NCI-H2081 treated with DMSO at 0.1 percent for 48 hours (cell line): ENCODE measurements at places on chromosomes 3 and 15.

- DNase-seq: no peak
These were observed at the start of gene SCN5A for GRCh38 chr3:38649500-38650247. Gene SCN5A (minus strand): TSS chr3:38649687. CDS start chr3:38633307, 16,380 bp downstream.

DNA sequence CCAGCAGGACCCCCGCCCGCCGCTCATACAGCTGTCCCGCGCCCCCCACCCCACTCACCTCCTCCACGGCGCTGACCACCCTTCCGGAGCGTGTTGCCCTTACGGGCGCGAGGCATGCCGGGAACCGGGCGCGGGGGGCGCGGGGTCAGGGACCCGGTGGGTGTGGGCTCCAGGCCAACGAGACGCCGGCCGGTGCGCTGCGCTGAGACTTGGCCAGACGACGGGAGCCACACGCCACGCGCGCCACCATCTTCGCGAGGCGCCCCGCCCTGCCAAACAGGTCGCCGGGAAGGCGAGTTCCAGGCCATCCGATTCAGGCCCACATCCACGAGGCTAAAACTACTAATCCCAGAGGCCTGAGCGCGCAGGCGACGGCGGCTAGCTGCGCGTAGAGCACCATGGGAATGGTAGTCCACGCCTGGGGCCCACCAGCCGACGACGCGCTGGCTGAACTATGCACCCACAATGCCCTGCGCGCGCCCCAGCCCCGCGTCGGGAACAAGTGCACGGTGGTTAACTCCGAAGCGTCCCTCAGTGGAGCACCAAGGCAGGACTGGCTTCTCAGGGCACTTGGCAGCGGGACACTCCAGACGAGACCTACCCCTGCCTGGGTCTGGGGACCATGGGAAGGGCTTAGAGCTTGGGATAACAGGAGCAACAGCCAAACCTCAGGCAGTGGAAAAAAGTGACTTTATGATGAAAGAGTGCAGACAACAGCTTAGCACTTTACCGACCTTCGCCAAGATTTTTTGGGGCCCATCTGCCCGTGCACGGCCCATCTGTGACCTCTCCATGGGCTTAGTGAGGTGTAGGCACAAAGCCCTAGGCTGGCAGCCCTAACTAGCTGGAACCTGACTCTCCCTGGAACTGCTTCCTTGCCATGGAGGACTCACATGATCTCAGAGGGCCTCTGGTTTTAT is at the start of gene IFRD2:
Gene IFRD2, minus strand, starts transcription at position 271 of the 920 bp plus-strand sequence. Its CDS starts 155 bp downstream, at position 116.
- DNase-seq: peak; percentile 72

DNA sequence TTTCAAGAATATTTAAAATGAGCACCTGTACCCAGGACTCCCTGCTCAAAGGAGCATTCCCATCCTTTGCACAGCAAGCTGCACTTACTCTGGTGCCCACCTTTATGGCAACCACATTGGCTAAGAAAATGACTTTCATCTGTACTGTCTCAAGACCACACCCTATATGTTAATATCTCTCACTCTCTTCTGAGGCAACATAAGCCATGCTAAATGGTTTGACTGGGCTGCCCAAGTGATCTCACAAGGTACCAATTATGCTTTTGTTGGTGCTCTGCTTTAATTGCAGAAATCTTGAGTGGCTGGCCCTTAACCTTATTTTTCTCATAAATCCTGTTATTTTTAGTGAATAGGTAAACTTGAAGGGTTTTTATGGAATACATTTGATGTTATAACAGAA is 17.7 kb downstream of the RYK start:
- DNase-seq: no peak

DNA sequence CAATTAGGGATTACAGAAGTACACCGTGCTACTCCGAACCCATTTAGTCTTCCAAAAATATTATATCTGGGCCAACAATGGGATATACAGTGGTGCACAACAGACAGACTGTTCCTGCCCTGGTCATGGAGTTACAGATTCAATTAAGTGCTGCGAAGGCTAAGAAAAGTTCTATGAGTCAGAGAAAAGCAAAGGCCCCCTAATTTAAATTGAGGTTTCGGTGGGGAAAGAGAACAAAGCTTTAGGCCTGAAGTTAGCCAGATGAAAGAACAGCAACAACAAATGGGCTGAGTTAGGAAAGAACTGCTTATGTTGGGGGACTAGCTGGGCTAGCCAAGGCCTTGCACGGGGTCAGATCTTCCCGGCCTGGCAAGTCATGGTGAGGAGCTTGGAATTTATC is 131.8 kb downstream of the MDFIC2 start:
- DNase-seq: no peak

DNA sequence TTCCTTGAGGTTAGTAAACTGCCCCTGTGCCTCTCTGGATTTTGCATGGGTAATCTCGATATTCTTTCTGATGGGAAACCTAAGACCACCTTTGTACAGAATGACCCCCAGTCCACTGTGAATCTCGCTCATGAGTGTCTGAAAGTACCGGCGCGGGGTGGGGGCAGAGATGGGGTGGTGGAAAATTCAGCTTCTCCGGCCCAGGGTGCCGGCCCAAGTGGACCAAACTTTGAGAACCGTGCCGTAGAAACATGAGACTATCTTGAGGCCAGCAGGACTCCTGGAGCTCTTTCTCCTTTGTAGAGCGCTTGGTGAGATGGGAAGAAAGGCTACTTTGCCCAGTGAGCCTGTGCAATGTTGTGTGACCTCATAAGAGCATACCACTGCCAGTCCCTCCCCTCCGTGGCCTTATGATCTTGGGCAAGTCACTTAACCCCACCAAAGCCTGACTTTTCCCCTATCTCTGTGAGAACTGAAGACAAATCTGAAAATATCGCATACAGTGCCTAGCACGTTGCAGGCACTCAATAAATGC is 40.4 kb upstream of the VEPH1 start:
- DNase-seq: no peak

DNA sequence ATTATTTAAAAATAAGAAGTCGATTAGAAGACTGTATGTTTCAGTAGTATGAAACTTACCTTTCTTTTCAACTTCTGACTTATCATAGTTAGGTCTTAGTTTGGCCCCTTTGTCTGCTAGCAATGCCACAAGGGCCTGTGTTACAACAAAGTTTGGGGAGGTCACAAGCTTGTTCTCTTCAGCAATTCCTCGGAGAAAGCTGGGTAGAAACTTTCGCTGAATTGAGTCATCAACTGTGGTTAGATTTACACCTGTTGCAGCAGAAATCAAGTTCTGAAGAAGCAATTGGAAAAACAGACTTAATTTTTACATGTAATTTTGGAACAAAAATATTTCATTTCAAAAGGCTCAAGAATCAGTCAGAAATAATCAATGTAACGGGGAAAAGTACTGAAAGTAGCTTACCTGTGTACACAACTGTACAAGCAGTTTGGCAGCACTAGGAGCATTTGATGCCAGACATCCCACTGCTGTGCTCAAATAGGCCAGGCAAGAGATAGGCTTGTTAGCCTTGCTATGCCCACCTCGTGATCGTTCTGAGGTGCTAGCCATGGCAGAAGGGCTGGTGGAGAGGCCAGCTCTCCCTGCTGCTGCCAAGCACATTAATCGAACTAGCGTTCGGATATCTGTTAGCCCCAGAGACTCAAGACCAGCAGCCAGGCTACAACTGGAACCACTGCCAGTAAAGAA is 58.6 kb downstream of the FBXL22 start:
- DNase-seq: no peak

DNA sequence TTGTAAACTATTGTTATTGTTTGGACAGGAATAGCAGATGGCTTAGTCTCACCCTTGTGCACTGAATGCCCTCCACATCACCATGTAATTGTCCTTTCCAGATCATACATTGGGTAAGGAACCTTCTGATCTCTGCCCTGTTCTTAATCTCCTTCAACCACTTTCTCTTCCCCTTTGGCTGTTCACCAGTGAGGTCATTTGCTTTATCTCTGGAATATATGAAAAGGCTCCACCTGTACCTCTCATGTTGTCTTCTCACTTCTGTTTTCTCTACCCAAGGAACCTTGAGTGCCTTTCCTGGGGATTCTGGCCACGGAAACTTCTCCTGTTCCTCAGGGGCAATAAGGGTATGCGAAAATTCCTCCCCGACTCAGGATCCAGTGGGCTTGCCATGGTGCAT is 28.5 kb downstream of the MCTP2 start:
- DNase-seq: no peak

GRCh38 chr3:139427283-139428060 is 38.0 kb upstream of the COPB2 start:
- peak; percentile 86 for DNase-seq

DNA sequence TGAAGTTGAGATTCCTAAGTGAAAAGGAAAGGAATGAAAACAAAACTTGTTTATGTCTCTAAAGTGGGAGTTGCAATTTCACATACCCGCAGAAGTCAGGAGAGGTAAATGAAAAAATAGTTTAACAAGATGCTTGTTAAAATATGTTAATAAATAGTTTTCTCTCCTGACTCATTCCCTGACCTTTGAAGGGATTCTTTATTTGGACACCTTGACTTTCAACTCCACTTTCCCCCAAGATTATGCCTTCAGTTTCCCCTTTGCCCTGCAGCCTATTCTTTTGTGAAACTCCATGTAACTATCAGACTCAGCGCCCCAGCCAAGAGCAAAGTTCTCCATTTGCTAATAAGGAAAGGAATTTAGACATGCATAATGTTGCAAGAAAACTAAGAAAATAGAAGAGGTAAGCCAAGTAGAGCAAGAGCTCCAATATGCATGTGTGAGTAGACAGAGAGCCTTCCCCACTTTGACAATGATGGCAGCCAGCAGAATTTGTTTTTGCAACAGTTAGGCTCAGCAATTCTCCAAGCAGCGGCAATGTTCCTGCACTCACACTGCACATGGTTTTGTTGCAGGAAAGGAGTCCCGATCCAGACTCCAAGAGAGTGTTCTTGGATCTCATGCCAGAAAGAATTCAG is 61.2 kb downstream of the CD200 start:
- DNase-seq: no peak

DNA sequence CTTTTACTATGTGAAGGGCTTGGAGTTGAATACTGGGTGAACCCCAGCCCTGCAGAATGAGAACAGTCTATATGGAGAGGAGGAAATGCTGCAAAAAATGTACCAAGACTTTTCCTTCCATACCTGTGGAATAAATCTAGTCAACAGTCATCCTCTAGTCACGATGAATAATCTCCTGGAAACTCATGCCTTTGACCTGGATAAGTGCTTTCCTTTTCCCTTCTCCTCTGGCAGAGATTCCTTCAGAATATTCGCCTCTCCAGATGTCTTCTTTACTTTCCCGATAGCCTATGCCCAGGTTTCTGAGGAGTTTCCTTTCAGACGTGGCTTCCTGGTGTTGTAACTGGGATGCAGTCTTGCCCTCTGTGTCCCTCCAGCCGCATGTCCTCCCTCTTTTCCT is 28.1 kb downstream of the CCNL1 start:
- DNase-seq: no peak
